BJ (cell line): ENCODE measurements at places on chromosomes 7 and 10. TPM values are rescaled to one million over a fixed set of nuclear protein-coding genes. Genes with fewer than 3 reads are reported as not detected.
A peak's percentile ranks its signal among the peaks of the same experiment; 100 is the strongest.

DNA sequence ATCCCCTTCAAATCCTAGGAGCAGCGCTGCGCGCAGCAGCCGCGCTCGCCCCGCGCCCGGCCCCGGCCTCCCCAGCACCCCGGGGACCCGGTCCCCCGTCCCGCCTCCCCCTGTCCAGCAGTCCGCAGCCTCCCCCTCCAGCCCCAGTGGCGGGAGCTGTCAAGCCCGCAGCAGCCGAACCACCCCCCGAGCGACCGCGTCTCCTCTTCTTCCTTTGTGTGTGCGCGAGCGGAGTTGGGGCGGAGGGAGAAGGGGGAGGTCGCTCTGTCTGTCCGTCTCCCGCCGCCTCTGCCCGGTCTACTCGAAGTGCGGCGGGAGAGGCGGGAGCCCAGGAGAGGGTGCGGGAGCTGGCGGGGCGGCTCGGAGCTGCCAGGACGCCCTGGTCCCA is 375 bp upstream of the CHN2 start:
- no peak for DNase-seq

DNA sequence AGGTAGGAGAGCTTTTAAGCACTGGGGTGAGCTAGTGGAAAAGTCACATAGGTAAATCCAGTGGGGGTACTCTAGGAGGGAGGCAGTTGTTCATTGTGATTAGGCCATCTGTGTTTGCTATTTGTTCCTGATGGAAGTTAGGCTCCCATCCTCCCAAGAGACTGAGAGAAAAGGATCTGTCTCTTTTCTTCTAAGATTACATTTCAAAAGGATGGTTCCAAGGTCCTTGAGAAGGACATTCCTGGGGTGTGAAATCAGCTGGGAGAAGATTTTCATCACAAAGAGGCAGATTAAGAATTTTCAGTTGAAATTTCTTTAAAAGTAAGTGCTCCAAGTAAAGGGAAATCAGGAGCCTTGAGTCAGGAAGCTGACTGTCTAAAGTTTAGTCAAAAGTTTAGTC is 210.8 kb upstream of the CSTF2T start:
- DNase-seq: no peak

DNA sequence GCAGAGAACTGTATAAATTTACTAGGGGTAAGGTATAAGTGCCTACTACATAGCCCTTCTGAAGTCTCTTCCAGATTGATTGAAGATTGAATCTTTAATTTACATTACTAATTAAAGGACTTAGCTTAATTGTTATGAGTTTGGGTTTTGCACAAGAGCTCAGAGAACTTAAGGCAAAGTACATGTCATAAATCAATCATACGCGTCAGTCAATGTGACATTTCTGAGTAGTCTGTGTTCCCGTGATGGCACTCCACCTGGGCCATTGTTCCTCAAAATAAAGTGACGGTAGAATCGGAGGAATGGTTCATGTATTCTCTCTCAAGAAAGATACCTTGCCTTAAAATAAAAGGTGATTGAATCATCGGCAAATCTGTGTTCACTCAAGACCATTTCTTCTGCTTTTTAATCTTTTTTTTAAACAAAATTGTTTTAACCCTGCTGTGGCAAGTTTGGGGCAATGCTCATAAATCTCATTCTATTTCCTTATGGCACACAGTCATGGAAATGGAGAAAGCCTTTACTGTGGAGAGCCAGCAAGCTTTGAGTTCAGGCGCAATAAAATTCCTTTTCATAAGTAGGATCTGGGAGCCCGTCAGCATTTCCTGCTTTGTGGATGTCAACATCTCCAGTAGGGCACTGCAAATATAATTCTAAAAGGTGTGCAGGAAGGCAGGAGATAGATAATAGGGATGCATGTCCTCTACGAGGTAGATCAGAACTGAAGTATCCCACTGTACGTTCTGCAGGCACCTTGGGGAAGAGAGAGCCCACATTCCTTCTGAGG is 427.4 kb downstream of the GATA3 start:
- DNase-seq: no peak

GRCh38 chr10:9766762-9767161 is 1250.9 kb upstream of the CELF2 start:
- DNase-seq: no peak

DNA sequence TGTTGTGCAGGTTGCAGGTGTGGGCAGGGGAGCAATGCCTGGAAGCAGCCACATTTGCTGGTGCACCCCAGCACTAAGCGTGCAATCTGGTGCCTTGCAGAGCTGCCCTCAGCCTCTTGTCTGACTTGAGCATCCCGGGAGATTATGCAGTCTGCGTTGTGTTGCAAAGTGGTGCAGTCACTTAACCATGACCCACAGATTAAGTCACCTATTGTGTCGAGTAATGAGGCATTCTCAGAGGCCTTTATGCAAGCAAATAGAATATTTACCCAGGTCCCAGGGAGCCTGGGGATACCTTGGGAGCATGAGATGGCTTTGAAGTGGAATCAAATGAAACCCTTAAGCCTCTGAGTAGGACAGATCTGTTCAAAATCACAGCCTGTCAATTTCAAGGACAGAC is 529.0 kb downstream of the TYW1 start:
- DNase-seq: no peak

GRCh38 chr7:141072548-141073172 is 1.2 kb upstream of the TMEM178B start:
- DNase-seq: peak; percentile 12

- no peak for DNase-seq
Measured at GRCh38 chr10:105358911-105359310, 717.8 kb downstream of the SORCS3 start.

GRCh38 chr10:106436123-106436715 is 728.3 kb downstream of the SORCS1 start:
- DNase-seq: peak; percentile 62

- peak; percentile 46 for DNase-seq
Measured at GRCh38 chr7:99083068-99083651, 60.7 kb downstream of the SMURF1 start.

- DNase-seq: no peak
Measured at GRCh38 chr10:129637846-129638245, 170.8 kb downstream of the MGMT start.

DNA sequence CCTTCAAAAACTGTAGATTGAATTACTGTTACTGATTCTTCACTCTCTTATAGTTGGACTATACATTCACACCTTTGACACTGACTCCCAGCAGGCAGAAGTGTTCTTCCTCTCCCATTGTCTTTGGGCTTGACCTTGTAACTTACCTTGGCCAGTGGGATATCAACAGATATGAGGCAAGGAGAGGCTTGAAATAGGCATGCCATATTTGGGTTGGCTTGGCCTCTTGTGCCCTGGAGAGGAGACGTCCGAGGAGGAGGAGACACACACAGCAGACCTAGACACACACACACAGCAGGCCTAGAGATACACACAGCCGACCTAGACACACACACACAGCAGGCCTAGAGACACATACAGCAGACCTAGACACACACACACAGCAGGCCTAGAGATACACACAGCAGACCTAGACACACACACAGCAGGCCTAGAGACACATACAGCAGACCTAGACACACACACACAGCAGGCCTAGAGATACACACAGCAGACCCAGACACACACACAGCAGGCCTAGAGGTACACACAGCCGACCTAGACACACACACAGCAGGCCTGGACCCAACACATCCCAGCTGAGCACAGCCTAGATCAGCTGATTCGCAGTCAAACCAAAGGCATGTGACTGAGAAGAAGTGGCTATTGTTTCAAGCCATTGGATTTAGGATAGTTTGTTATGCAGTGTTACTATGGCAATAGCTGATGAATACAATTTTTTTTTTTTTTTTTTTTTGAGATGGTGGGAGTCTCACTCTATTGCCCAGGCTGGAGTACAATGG is 12.5 kb upstream of the GNA12 start:
- no peak for DNase-seq

- DNase-seq: no peak
Measured at GRCh38 chr10:15168291-15168785, at the start of gene NMT2. Gene NMT2 (minus strand): TSS chr10:15168693. CDS start chr10:15168612, 81 bp downstream.

CABCOCO1 gene
- polyA plus RNA-seq: 2.4 and 3.0 TPM in 2 replicates

ELOVL3 gene
- polyA plus RNA-seq: 0.34 and 0.43 TPM in 2 replicates

POLD2 gene
- polyA plus RNA-seq: 54.8 and 87.2 TPM in 2 replicates

PNLIPRP2 gene
- polyA plus RNA-seq: not detected in 2 replicates
